ENCODE measurements at places on chromosomes 4 and X. TPM values are rescaled to one million over a fixed set of nuclear protein-coding genes. Genes with fewer than 3 reads are reported as not detected.

DNA sequence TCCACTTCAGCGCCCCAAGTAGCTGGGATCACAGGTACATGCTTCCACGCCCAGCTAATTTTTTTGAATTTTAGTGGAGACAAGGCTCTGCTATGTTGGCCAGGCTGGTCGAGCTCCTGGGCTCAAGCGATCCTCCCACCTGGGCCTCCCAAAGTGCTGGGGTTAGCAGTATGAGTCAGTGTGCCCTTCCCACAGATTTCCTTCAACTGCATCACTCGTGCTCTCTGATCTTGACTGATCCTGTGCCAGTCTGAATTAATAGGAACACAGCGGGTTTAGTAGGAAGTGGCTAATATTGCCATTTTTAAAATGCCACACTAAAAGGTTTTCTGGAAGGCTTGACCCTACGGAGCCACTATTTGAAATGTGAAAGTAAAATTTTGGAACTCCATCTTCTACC is 4.3 kb upstream of the SHROOM2 start:
- no peak for DNase-seq
- peaks cover 14% of the 10 kb centered on the region for H3K27me3 ChIP-seq
- H3K27ac ChIP-seq = no peak overlapping the region
- peaks cover 11% of the 10 kb centered on the region for H3K4me1 ChIP-seq

GRCh38 chr4:62871078-62871477 is 1538.2 kb downstream of the TECRL start:
- H3K4me3 ChIP-seq = no peak overlapping the region
- no peaks in the 10 kb centered on the region for H3K36me3 ChIP-seq
- H3K27me3 ChIP-seq = no peaks in the 10 kb centered on the region
- H3K27ac ChIP-seq = no peak overlapping the region
- DNase-seq = no peak
- H3K4me1 ChIP-seq = no peaks in the 10 kb centered on the region

Gene EGFL6
- 0.68 TPM for total RNA-seq

- no peaks in the 10 kb centered on the region for H3K36me3 ChIP-seq
- H3K27ac ChIP-seq = no peak overlapping the region
- no peaks in the 10 kb centered on the region for H3K4me1 ChIP-seq
Measured at GRCh38 chr4:186746581-186746980, 22.9 kb upstream of the FAT1 start.

DNA sequence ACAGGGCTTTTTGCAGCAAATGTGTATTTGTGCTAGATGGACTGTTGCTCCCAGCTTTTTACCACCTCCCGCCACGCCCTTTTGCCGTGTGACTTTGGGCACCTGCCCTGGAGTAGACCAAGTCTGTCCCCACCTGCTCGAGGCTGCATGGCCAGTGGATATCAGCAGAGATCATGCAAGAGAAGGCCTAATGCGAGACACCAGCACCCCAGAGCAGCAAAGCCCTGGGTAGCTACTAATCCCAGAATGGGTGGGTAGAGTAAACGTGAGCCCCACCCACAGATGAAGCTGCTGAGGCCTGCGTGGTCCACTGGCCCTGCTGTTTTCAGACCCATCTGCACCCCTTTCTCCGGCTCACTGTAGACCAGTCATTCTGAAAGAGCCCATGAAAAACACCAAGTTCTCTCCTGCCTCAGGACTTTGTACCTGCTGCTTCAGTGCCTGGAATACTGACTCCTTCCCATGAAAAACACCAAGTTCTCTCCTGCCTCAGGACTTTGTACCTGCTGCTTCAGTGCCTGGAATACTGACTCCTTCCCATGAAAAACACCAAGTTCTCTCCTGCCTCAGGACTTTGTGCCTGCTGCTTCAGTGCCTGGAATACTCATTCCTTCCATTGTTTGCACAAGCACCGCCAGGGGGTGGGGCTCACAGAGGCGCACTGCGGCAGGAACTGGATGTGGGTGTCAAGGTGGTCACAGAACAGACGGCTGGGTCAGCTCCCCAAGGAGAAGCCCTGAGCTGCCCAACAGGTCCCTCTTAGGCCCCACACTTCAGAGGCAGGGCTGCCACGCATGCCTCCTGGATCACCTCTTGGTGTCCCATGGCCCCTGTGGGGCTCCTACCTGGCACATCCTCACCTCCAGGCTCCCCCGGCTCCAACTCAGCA is 5.1 kb upstream of the TNIP2 start:
- H3K27me3 ChIP-seq = no peaks in the 10 kb centered on the region
- DNase-seq = no peak
- H3K27ac ChIP-seq = no peak overlapping the region

Gene MBNL3
- 41.3 TPM for total RNA-seq

- H3K4me3 ChIP-seq = no peak overlapping the region
- H3K27ac ChIP-seq = no peak overlapping the region
- no peaks in the 10 kb centered on the region for H3K36me3 ChIP-seq
- H3K27me3 ChIP-seq = no peaks in the 10 kb centered on the region
- no peak for DNase-seq
- no peaks in the 10 kb centered on the region for H3K4me1 ChIP-seq
Measured at GRCh38 chrX:138690591-138690990, 20.9 kb downstream of the FGF13 start.

Gene APLN
- total RNA-seq = 0.24 TPM

DNA sequence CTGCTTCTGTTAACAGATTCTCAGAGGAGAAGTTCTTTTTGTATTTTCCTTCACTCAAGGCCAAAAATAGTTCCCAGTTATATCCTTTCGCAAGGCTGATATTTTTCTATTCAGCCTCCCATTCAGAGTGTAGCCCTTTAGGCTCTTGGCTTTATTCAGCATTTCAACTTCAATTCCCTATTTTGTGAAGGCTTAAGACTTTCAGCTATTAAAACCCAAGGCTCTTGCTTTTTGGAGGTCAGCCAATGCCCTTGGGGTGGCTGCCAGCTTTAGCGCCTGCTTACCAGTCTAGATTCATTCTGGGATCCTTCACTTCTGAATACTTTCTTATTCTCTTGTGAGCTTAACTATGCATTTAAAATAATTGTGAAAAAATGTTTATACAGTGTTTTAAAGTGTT is 57.3 kb upstream of the ADGRA3 start:
- H3K4me3 ChIP-seq = no peak overlapping the region
- no peaks in the 10 kb centered on the region for H3K4me1 ChIP-seq
- no peaks in the 10 kb centered on the region for H3K27me3 ChIP-seq
- no peak for DNase-seq

GRCh38 chr4:188043154-188043553 is 47.6 kb downstream of the ZFP42 start:
- no peaks in the 10 kb centered on the region for H3K36me3 ChIP-seq
- DNase-seq = no peak
- no peak overlapping the region for H3K4me3 ChIP-seq
- no peaks in the 10 kb centered on the region for H3K4me1 ChIP-seq

- no peaks in the 10 kb centered on the region for H3K27me3 ChIP-seq
- DNase-seq = no peak
- no peak overlapping the region for H3K27ac ChIP-seq
- no peaks in the 10 kb centered on the region for H3K4me1 ChIP-seq
- no peaks in the 10 kb centered on the region for H3K36me3 ChIP-seq
Measured at GRCh38 chr4:113784497-113785250, 23.1 kb upstream of the CAMK2D start.

- H3K4me1 ChIP-seq = peaks cover 10% of the 10 kb centered on the region
- no peak for DNase-seq
- no peak overlapping the region for H3K4me3 ChIP-seq
- no peak overlapping the region for H3K27ac ChIP-seq
Measured at GRCh38 chr4:7361280-7361895, 73.3 kb downstream of the PSAPL1 start.

DNA sequence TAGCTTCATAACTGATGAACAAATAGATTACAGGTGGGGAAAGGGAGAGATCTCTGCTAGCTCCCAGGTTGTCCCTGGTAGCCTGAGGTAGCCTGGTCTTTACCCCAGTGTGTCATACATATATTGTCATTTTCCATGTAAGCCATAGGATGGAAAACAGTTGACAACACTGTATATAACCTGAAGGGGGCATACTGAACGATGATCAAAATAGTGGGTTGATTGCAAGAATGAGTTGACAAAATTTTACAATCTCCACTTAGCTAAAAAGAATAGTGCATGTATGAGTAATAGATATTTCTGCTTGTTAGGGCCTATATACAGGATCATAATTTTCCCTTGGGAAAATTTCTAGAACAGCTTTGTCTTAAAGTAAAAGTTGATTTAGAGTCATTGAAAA is 304.1 kb upstream of the HAND2 start:
- H3K27ac ChIP-seq = no peak overlapping the region
- no peaks in the 10 kb centered on the region for H3K27me3 ChIP-seq
- DNase-seq = no peak
- H3K4me1 ChIP-seq = no peaks in the 10 kb centered on the region
- no peak overlapping the region for H3K4me3 ChIP-seq
- no peaks in the 10 kb centered on the region for H3K36me3 ChIP-seq

DNA sequence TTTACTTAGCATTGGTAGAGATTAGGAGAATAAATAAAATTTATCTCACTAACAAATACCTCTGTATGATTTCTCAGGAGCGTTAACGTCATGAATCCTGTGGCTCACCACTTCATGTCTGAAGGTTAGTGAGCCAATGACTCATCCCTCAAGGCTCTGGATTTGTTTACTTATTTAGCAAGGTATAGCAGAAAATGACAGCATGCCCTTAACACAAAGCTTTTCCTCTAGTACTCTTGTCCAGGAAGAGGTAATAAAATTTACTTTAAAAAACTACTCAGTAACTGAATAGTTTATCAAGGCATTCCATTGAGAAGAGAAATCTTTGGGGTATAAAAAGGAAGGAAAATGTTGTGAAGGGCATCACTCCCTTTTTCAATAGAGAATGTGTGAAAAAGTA is 823.8 kb downstream of the CCSER1 start:
- no peak for DNase-seq
- no peaks in the 10 kb centered on the region for H3K4me1 ChIP-seq
- H3K27ac ChIP-seq = no peak overlapping the region
- H3K4me3 ChIP-seq = no peak overlapping the region

DNA sequence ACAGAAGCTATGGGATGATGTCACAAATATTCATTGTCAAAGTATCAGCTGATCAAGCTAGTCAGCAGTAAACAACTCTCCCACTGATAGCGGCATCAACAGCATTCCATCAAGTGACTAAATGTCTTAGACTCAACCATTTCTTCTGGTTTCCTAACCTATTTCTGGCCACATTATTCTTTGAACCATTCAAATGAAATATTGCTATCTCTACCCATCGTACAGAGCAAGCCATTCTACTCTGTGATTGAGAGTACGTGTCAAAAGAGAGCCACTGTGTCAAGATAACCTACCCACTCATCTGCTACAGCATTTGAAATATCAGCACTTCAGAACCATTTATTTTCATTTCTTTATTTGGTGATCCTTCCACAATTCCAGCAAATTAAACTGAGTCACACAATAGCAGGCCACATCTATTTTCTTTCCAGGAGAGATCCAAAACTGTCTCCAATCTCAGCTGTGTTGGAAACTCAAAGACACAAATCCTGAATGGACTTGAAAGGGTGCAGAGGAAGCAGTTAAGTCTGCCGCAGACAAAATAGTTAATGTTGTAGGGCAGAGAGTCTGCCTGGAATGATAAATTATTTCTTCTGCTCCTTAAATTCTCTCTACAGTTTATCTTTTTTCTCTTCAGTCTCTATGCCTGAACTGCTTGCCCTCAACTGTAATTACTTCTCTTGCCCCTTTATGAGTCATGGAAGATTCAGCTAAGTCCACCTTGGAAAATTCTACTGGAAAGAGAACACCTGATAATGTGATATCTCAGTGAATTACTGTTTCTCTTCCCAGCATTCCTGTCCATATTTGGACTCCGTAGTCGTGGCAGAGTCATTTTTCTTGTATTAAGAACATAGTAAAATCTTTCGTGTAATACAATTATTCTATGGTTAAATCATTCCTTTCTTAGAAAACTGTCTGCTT is 364.8 kb downstream of the PDGFC start:
- DNase-seq = no peak
- no peaks in the 10 kb centered on the region for H3K27me3 ChIP-seq
- H3K4me1 ChIP-seq = no peaks in the 10 kb centered on the region
- H3K27ac ChIP-seq = no peak overlapping the region

DNA sequence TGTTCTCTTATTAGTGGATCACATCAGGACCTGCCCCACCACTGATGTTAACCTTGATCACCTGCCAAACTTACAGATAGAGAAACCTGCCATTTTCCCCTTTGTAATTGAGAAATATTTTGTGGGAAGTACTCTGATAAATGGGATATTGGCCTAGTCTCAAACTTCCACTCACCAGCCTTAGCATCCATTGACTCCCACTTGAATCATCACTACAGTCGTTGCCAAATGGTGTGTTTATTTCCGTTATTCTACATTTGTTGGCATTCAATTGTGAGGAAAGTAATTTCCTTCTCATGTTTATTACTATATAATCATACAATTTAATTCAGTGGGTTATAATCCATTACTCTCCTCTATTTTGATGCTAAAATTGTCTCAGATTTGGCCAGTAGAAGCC is 156.4 kb upstream of the CXCL13 start:
- no peaks in the 10 kb centered on the region for H3K36me3 ChIP-seq
- H3K4me3 ChIP-seq = no peak overlapping the region
- H3K4me1 ChIP-seq = no peaks in the 10 kb centered on the region
